ENCODE measurements at places on chromosomes 11 and 22. TPM values are rescaled to one million over a fixed set of nuclear protein-coding genes. Genes with fewer than 3 reads are reported as not detected.

DNA sequence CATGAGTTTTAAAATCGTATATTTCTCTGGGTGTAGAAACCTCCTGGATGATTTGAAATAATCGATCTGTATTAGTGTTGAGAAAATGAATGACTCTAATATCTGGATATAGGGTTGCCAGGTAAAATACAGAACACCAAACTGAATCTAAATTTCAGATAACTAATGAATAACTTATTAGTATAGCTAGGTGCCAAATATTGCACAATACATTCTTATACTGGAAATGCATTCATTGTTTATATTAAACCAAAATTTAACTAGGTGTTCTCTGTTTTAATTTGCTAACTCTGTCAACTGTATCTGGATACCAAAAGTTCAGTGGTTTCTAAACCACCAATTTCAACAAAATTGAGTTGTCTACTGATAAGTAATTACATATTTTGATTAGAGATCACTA lies 2.5 kb upstream of the BIRC3 start:
- DNase-seq, result no peak

DNA sequence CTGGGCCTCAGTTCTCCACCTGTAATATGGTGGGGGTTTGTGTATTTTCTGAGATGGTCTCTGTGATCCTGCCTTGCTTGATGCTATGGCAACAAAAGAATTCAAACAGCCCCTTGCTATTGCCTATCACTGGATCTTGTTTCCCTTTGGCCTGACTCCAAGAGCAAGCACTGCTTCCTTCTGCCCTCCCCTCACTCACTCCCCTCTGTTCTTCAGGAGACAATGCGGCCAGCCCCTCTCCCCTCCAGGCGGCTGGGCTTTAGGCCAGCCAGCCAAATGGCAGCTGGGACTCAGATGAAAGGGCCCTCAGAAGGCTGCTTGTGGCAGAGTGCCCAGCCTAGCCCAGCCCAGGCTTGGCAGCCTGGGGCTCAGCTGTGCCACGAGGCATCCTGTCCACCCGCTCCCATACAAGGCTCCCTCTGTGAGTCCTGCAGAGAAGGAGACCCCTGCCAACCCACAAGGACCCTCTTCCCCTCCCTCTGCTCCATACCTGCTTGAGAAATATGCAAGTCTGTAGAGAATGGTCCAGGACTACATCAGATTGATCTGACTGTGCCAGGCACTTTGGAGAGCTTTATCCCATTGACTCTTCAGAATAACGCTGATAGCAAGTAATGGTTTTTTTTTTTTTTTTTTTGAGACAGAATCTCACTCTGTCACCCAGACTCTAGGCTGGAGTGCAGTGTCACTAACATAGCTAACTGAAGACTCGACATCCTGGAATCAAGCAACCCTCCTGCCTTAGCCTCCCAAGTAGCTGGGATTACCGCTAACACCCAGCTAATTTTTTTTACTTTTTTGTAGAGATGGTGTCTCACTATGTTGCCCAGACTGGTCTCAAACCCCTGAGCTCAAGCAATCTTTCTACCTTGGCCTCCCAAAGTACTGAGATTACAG lies 7.6 kb upstream of the KCTD14 start:
- DNase-seq, result no peak

Gene CRYAB
- 153 TPM for total RNA-seq

Gene CABP4
- not detected for total RNA-seq

DNA sequence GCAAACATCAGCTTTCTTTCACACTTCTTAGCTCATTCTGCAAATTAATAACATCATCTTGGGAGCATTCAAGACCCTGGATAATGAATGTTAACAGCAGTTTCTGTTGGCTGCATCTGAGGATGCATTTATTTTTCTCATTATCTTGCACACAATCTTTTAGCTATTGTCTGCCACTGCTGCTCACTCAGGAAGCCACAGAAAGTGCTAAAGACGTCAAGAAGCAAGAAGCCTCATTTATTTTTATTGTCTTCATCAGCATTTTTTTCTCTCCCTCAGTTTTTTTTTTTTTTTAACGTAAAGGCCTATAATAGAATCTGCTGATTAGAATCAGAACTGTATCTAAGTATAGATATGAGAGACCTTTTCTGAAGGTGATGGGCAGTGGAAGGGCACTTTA lies 1339.4 kb downstream of the FAM181B start:
- DNase-seq, result no peak

Gene GVQW3
- total RNA-seq, result 1.4 TPM

- DNase-seq, result no peak
Measured at GRCh38 chr11:1487091-1487850, 692 bp upstream of the MOB2 start.

Gene BACE1
- 13.8 TPM for total RNA-seq

Gene OR4A16
- not detected for total RNA-seq

GRCh38 chr11:1438261-1438966 lies 48.2 kb downstream of the MOB2 start:
- DNase-seq, result no peak

GRCh38 chr11:106998116-106998915 lies 20.0 kb downstream of the GUCY1A2 start:
- no peak for DNase-seq

DNA sequence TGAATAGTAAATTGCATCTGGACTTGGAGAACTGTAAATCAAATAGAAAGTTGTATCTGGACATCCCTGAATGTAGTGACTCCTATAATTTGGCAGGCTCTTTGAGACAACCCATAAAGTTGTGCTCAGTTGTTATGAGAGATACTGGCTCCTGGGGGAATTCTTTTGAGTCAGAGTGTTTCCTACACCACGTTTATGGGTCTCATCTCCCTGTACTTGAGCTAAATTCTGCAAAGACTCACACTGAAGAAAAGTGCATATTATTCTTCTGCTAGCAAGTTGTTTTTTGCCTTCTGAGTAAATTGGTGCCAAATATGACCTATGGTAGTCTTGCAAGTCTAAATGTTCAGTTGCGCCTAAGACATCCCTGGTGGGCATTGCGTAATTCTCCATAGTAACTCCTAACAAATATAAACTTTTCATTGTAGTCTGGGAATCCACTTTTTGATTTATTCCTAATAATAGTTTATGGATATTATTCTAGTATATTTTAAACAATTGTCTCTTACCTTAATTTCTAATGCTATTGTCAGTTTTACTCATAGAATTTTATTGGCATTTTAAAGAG lies 5.0 kb downstream of the ZNF215 start:
- DNase-seq, result no peak

- DNase-seq, result no peak
Measured at GRCh38 chr11:131488238-131488637, 117.8 kb downstream of the NTM start.

DNA sequence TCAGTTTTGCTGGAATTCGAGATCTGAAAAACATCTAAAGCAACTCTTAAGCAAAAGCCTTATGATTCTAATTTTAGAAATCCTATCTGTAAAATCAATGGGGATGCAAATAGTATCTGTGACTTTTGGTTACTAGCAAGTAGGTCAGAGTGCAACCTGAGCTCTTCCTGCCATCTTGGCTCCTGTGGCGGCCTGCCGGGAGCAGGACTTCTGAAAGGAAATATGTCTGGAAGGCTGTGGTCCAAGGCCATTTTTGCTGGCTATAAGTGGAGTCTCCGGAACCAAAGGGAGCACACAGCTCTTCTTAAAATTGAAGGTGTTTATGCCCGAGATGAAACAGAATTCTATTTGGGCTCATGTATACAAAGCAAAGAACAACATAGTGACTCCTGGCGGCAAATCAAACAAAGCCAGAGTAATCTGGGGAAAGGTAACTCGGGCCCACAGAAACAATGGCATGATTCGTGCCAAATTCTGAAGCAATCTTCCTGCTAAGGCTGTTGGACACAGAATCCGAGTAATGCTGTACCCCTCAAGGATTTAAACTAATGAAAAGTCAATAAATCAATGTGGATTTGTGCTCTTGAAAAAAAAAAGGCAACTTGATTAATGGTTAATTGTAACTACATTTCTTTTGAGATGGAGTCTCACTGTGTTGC lies 1.7 kb downstream of the SAMM50 start:
- DNase-seq, result no peak

DNA sequence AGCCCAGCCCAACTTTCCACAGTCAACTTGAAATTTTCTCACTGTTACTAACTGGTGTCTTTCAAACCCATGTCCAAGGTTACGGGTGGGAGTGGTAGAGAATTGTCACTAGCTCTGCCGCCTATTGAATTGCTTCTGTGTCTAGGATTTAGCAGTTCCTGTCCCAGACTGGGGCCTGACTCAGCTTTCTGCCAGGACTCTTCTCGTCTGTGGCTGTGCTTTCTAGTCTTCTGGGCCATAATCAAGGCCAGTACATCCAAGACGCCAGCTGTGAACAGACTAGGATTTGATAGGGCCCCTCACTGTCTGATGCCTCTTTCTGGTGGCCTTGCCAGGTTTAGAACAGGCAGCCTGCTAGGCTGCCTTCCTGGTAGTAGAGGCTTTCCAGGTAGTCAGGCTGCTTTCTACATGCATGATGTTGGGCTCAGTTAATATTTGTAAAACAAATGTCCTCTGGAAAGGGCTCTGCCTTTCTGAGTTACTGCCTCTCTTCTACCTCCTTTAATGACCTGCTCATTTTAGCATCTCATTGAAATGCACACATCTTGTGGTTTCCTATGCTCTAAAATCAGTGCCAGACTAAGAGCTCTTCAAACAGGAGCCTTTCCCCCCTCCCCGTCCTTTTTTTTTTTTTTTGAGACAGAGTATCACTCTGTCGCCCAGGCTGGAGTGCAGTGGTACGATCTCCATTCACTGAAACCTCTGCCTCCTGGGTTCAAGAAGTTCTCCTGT lies 13.1 kb upstream of the HIKESHI start:
- DNase-seq, result no peak

GRCh38 chr11:27938011-27938410 lies 169.9 kb downstream of the KIF18A start:
- DNase-seq, result no peak
